Globus pallidus (tissue), 1 donor: ENCODE measurements at places on chromosomes 5 and 9.

DNA sequence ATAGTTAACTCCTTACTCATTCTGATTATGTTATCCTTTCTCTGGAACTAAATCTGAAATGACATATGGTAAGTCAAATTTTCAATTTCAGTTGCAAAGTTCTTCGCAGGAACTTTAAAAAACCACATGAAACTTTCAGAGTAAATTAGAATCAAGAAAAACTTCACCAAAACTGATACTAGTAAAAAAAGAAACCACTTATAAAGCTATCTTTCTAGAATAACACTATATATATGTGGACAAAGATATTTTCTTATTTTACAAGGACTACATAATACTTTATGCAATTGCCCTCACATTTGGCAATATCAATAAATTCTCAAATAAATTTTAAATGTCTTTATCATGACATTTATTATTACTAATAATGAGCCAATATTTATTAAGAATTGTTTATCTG is 1847.1 kb upstream of the NUDT12 start:
- DNase-seq, result no peak

GRCh38 chr5:58011301-58011700 is 448.6 kb downstream of the PLK2 start:
- no peak for DNase-seq

DNA sequence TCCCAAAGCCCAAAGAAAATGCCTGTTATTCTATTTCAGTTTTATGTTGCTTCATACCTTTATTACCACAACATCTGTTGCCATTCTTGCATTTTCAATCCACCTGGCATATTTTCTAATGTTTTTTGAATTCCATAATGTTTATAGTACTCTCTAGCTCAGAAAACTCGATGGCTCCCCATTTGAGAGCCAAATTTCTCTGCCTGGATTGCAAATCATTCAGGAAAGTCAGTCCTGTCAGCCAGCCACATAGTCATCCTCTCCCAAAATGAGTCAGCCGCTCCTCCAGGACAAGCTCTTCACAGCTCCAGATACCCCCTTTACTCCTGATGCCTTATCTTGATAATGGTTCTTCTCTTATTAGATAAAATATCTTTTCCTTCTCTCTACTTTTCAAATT is 78.2 kb upstream of the ADCY2 start:
- DNase-seq, result no peak

DNA sequence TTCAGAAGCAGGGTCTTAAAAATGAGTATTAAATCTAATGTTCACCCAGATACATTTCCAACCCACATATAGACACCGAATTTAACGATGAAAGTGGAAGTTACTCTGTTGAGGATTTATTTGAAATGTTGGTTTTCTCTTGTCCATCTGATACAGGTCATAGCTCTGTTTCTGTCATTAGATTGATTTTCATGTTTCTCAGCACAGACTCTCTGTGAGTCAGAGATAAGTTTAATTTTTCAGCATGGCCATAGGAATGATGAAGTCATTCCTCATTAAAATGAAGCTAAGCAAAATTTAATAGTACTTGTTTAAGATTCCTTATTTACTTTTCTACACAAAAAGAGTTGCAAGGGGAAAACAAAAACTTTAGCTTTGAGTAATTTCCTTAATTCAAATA is 38.8 kb downstream of the GHR start:
- DNase-seq, result no peak

DNA sequence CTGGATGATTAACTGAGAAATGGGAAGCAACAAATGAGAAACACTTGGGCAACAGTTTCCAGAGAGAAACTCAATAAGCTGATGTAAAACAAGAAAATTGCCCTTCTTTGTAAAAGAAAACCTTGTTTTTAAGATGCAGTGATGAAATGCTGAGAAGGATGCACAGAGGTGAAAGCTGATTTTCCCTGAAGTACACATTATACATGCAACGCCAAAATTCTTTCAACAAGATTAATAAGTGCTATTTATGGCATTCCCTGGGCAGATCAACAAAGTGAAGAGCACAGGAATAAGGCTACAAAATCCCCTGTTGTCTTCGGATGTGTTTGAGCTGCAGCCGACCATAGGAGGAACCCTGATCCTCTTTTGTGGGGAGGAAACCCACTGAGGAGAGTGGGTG is 208.0 kb upstream of the ANKH start:
- DNase-seq, result no peak

GRCh38 chr9:95506428-95506677 is 10.4 kb downstream of the PTCH1 start:
- DNase-seq, result no peak
